ENCODE measurements at places on chromosomes 5 and 9.

- no peak for DNase-seq
Observed at GRCh38 chr5:170849374-170849773, 12.4 kb upstream of the RANBP17 start.

GRCh38 chr9:6054280-6055099 lies 39.1 kb upstream of the RANBP6 start:
- DNase-seq = peak; percentile 50

DNA sequence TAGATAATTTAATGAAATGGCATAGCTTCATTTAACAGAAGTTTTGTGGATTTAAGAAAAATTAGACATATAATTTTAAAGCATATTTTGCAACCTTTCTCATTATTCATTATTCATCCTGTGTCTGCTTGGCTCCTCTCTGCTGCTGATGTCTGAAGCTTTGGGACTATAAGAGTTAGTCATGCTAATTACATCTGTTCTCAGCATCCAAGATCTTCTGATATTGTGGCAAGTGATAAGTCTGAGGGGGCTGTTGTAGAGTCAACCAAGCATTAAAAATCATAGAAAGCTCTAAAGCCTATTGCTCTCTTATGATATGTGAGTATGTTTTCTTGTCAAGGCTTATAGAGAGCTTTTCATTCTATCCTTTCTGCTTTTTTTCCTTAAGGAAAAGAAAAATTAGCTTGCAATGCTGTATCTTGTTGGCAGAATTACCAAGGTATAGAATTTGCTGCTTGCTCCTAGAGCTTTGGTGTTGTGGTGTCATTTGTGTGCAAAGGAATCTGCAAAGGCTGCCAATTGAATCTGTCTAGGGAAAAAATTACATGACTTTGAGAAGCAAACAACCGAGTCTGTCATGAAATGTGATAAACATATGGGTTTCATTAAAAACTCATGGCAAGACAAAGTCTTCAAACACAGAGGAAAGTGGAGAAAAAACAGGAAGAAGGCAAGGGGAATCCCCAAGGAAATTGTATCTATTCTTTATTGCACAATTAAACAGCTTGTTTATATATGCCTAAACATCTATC lies 156.1 kb upstream of the DAB2 start:
- DNase-seq = no peak

- DNase-seq = no peak
Observed at GRCh38 chr9:97908705-97909104, 13.6 kb downstream of the TRMO start.

- no peak for DNase-seq
Observed at GRCh38 chr5:58491216-58491892, at the start of gene GAPT. Gene GAPT, plus strand, starts transcription at chr5:58491435. Its CDS starts 3,102 bp downstream, at chr5:58494537.

- DNase-seq = no peak
Observed at GRCh38 chr9:5509573-5509972, 758 bp upstream of the PDCD1LG2 start.

- peak; percentile 17 for DNase-seq
Observed at GRCh38 chr9:91720751-91721705, 229.0 kb downstream of the ROR2 start.

- no peak for DNase-seq
Observed at GRCh38 chr5:8895599-8895998, 650.3 kb downstream of the SEMA5A start.

Data from Peyer's patch (tissue), 4 donors.